ENCODE measurements at places on chromosomes 1 and 21. TPM values are rescaled to one million over a fixed set of nuclear protein-coding genes. Genes with fewer than 3 reads are reported as not detected.
A peak's percentile ranks its signal among the peaks of the same experiment; 100 is the strongest.

DNA sequence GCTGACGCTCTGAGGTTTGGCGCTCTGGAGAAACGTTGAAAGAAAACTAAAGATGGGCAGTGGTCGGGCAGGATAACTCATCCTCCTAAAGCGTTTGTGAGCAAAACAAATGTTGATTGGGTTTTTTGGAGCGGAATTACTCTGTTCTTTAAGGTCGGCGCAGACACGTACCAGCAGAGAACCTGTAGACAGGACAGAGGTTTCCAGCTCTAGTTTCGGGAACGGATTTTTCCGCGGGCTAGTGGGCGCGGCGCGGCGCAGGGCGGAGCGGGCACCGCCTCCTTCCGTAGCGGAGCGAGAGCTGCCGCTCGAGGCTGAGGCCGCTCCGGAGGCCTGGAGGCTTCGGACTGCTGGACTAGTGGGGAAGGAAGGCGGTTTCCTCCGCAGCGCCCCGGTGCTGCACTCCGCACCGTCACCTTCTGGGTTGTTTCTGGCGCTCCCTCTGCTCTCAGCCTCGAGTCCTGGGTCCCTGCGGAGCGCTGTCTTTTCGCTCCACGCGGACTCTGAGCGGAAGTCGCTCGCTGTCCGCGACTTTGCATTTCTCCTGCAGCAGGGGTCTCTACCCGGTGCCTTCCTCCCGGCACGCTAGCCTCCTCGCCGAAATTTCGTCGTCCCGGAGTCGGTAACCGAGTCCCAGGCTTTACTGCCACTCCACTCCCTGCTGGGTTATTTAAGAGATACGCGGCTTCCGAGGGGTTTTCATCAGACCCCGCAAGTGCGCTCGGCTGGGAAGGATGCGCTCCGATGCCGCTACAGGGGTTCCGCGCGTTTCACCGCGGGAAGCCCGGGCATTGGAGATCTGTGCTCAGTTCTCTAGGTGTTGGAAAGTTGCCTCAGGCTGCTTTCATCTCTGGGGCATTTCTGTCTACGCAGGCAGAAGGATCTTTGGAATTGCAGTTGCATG, 7.0 kb downstream of the FOXD2 start:
- no peak for DNase-seq
- H3K27ac ChIP-seq, result no peak overlapping the region
- no peaks in the 10 kb centered on the region for H3K36me3 ChIP-seq
- no peaks in the 10 kb centered on the region for H3K4me1 ChIP-seq
- no peak overlapping the region for H3K4me3 ChIP-seq

- no peaks in the 10 kb centered on the region for H3K36me3 ChIP-seq
- no peaks in the 10 kb centered on the region for H3K27me3 ChIP-seq
- no peak overlapping the region for H3K4me3 ChIP-seq
- no peak overlapping the region for H3K27ac ChIP-seq
- DNase-seq, result no peak
- H3K4me1 ChIP-seq, result no peaks in the 10 kb centered on the region
Observed at GRCh38 chr1:247316590-247317197, 15.0 kb downstream of the ZNF496 start.

DNA sequence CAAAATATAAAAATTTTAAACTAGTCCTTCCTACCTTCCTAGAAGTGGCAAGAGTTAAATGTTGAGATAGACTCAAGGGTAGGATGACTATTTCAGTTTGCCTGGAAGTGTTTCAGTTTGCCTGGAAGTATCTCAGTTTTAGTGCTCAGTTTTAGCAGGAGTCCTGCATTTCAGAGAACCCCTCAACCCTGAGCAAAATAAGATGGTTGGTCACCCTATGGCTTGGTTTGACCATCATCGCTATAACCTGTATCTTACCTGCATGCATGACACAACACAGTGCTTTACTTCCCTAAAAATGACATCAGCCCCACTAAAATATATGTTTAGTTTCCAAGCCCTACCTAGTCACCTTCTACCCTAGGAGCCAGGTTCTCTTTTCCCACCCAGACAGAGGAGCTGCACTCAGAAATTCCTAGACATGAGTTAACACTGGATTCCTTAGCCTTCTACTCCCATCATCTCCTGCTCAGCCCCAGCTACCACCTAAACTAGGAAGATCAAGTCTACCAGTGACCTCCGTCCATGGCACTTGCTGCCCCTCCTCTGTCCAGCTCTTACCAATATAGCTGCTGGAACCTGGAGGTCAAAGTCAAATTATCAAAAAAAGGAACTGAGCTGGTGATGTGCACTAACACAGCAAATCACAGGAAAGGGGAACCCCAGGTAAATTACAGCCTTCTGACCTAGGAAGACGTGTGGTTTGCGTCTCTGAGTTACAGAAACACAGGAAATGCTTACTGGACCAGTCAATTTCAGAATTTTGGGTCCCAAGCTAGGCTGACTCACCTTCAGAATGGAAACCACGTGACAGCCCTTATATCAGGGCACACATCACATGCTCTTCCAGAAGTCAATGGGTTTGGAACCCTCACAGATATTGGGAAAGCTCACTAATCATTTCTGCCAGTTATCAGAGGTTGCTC, 2.2 kb upstream of the G0S2 start:
- H3K36me3 ChIP-seq, result no peaks in the 10 kb centered on the region
- peak overlapping the region; percentile 81 for H3K27ac ChIP-seq
- H3K4me1 ChIP-seq, result peaks cover 59% of the 10 kb centered on the region
- no peak for DNase-seq
- H3K4me3 ChIP-seq, result peak overlapping the region; percentile 3

DNA sequence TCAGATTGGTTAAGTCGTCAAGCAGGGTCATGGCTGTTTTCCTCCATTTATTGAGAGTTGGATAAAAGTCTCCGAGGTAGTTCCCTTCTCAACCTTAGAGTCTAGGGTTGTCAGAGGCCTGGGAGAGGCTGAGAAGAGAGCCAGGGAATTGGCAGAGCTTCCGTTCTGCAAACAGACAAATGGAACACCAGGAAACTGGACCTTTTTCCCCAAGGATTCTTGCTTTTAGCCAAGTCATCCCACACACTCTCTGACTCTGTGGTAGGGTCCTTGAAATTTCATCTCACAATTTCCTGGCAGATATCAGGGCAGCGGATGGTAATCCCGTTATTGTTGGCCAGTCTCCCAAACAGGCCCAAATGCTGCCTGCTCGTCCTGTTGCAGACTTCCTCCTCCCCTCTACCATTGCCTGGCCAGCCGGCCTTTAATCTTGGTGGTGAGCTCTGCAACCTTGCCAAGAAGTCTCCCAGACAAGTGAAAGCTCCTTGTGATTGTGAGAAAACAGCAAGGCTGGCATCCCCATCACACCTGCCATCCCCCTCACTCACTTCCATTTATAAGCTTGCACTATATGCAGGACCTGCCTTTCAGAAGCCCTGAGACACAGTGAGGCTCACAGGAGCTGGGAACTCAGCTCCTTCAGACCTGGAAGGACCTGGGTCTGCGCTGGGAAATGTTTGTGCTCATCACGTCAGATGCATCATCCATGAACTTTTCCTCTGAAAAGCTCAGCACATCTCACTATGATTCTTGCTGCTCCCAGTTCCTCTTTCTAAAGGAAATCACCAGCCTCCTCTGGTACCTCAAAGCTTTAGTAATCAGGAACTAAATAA, 13.7 kb upstream of the SRP9 start:
- H3K27me3 ChIP-seq, result no peaks in the 10 kb centered on the region
- no peak for DNase-seq

DNA sequence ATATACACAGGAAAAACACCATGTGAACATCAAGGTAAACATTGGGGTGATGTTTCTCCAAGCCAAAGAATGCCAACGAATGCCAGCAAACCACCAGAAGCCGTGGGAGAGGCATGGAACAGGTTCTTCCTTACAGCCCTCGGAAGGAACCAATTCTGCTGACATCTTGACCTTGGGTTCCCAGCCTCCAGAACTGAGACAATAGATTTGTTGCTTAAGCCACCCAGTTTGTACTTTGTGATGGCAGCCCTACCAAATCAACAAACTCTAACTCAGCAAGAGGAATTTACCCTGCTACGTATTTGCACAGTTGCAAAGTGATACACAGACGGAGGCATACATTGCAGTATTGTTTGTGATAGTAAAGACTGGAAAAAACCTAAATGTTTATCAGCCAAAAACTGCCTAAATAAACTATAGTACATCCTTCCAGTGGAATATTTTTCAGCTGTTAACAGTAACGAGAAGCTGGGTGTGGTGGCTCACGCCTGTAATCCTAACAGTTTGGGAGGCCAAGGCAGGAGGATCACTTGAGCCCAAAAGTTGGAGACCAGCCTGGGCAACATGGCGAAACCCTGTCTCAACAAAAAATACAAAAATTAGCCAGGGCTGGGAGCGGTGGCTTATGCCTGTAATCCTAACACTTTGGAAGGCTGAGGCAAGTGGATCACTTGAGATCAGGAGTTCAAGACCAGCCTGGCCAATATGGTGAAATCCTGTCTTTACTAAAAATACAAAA, 12.5 kb upstream of the ZC3H12A start:
- H3K36me3 ChIP-seq, result no peaks in the 10 kb centered on the region
- no peaks in the 10 kb centered on the region for H3K27me3 ChIP-seq
- DNase-seq, result no peak
- peaks cover 7% of the 10 kb centered on the region for H3K4me1 ChIP-seq
- no peak overlapping the region for H3K27ac ChIP-seq

GRCh38 chr1:201562659-201563405, 23.9 kb downstream of the NAV1 start:
- no peak for DNase-seq
- H3K4me3 ChIP-seq, result no peak overlapping the region
- H3K27me3 ChIP-seq, result no peaks in the 10 kb centered on the region
- H3K4me1 ChIP-seq, result no peaks in the 10 kb centered on the region

- no peak for DNase-seq
- no peak overlapping the region for H3K27ac ChIP-seq
- peaks cover 3% of the 10 kb centered on the region for H3K36me3 ChIP-seq
Observed at GRCh38 chr1:151416231-151416630, 16.9 kb downstream of the PSMB4 start.

DNA sequence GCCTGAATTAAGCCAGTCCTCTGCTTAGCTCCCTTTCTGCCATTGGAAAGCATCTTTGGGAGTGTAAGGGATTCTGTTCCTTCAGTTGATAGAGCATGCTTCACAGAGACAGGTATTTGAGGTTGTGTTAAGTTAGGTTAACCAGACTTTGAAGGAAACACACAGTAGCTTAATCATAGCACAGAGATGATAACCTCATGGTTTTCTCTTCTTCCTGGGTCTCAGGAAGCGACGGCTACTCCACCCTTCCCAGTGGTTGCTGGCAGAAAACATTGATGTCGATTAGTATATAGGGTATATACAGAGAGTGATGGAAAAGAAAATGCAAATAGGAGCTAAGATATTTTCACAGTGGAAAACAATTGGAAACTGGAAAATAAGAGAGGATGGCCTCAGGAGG, 42.0 kb downstream of the S1PR1 start:
- no peaks in the 10 kb centered on the region for H3K36me3 ChIP-seq
- H3K27ac ChIP-seq, result no peak overlapping the region
- DNase-seq, result no peak
- no peak overlapping the region for H3K4me3 ChIP-seq

- H3K27me3 ChIP-seq, result no peaks in the 10 kb centered on the region
- no peak overlapping the region for H3K27ac ChIP-seq
- no peak for DNase-seq
- H3K4me1 ChIP-seq, result no peaks in the 10 kb centered on the region
Observed at GRCh38 chr21:42265231-42265812, 46.4 kb downstream of the ABCG1 start.

DNA sequence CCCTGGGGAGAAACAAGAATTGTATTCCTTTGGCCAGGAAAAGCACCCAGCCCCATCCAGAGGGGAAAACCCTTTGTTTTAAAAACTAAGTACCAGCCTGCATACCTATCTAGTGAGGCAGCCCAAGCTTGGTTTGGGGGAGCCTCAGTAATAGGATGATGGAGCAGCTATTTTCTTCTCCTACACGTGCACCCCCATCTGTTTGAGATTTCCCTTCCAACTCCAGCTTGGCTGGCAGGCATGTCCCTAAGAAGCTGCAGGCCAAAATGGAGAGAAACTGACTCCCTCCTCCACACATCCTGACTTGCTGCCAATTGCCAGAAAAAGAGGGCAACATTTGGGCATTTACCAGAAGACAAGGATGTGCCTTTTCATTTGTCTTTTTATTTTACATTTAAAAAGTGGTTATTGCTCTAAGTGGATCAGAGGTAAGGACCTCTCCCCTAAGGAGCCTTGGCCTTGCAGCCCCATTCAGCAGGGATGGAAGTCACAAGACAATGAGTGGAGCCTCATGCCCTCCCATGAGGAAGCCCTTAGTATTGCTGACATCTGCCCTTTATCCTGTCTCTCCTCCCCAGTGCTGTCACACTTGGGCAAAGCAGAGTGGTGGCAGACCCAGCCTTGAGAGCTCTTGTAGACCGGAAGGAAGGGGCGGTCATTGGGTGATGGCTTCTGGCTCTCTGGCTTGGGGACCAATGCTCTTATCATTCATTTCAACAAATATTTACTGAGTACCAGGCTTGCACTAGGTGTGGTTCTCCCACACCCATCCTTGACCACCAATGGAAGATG, 8.6 kb downstream of the FNDC5 start:
- H3K36me3 ChIP-seq, result no peaks in the 10 kb centered on the region
- no peak overlapping the region for H3K27ac ChIP-seq
- no peaks in the 10 kb centered on the region for H3K4me1 ChIP-seq
- H3K27me3 ChIP-seq, result no peaks in the 10 kb centered on the region
- no peak overlapping the region for H3K4me3 ChIP-seq
- no peak for DNase-seq

GRCh38 chr21:34073749-34074282, 438 bp downstream of the MRPS6 start:
- peaks cover 28% of the 10 kb centered on the region for H3K4me1 ChIP-seq
- no peak overlapping the region for H3K27ac ChIP-seq
- no peaks in the 10 kb centered on the region for H3K27me3 ChIP-seq
- DNase-seq, result no peak
- no peaks in the 10 kb centered on the region for H3K36me3 ChIP-seq

DNA sequence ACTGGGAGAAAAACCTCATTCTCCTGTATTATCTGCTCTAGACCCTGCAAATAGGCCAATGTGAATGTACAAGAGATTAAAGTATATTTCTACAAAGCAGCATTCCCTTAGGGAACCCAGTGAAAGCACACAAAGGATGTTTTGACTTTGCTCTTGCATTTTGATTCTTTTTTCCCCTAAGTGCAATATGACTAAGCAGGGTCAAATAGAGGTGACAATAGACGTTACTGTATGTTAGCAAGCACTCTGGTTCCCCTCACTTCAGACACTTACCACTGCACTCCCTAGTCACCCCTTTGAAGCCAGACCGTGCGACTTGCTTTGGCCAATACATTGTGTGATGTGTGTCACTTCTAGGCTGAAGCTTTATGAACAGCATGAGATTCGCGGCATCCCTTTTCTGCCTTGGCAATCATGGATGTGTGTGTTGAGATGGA, 209.7 kb downstream of the RHOU start:
- DNase-seq, result no peak
- no peaks in the 10 kb centered on the region for H3K4me1 ChIP-seq
- no peak overlapping the region for H3K27ac ChIP-seq
- peaks cover 55% of the 10 kb centered on the region for H3K27me3 ChIP-seq

The SV2A gene
- 0.20 TPM for total RNA-seq

The ITGB3BP gene
- 61.7 TPM for total RNA-seq

The TNNT2 gene
- 4.8 TPM for total RNA-seq

The ZNF678 gene
- total RNA-seq, result 4.1 TPM

The DIO1 gene
- not detected for total RNA-seq

The RPE65 gene
- not detected for total RNA-seq

The CALML6 gene
- total RNA-seq, result 2.1 TPM

The RCC1 gene
- 134 TPM for total RNA-seq

The LRRC38 gene
- total RNA-seq, result not detected

The CELA2B gene
- not detected for total RNA-seq

All from PC-9 (cell line).